ENCODE measurements at places on chromosomes 6 and 20. TPM values are rescaled to one million over a fixed set of nuclear protein-coding genes. Genes with fewer than 3 reads are reported as not detected.

DNA sequence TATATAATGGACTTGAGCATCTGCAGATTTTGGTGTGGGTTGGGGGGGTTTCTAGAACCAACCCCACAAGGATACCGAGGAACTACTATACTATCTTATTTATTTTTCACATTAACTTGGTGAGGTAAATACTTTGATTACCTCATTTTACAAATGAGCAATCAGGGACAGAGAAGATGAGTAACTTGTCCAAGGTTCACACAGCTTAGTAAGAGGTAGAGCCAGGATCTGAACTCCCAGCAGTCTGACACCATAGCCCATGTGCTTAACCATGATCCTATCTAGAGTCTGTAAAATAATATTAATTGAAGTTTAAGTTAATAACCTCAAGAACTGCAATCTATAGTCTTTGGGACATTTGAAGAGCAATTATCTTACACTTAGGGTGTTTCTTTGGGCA is 28.6 kb downstream of the DHX35 start:
- no peak for DNase-seq

DNA sequence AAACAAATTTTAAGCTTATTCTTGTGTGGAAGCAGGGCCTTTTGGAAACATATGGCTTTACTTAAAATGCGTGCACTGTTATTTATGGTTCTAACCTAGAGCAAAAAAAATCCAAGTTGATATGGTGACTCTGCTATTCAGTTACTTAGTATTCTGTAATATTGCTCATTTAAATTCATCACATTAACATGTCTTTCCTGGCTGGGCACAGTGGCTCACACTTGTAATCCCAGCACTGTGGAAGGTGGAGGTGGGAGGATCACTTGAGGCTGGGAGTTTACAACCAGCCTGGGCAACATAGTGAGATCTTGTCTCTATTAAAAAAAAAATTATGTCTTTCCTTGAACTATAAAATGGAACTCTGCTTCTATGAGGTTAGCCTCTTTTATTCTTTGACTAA is 57.8 kb upstream of the SDHAF4 start:
- no peak for DNase-seq

DNA sequence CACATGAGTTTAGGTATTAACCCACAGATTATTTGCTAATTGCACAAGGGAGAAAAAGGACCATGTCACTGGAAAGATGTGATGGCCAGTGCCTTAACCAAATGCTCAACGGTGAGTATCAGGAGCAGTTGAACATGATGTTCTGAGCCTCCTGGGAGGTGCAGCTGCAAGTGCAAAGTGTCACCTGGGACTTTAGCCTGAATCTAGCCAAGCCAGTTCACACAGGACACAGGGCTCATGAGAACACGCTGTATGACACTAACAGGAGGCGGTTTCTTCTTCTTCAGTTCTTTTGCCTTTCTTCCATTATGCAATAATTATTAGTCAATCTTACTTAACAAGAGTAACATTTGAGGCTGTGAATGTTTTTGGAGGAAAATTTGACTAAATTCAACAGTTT is 225.3 kb downstream of the THBS2 start:
- DNase-seq = no peak

- DNase-seq = no peak
These were observed 28.4 kb upstream of the OSTM1 start for GRCh38 chr6:108102965-108103364.

DNA sequence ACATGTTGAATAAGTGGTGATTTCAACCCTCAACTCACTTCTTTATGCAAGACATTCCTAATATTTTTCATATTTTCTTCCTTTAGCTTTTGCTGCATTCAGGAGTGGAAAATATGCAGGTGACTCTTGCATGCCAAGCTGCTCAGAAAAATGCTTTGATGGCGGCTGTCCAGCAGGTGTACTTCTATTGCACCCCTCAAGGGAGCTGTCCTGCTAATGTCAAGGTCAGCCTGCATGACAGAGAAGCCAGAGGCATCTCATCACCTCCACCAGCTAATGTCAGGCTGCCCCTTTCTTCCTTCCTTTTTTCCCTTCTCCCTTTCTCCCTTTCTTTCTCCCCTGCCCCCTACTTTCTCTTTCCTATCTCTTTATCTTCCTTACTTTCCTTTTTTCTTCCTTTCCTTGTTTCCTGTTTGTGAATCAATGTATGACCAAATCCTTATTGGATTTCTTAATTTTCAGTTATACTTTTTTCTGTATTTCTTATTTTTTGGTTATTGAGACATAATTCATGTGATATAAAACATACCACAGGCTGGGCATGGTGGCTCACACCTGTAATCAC is 112.2 kb downstream of the CD164 start:
- DNase-seq = no peak

GRCh38 chr20:36043892-36044515 is 75.6 kb downstream of the CNBD2 start:
- no peak for DNase-seq

GRCh38 chr6:4466261-4466660 is 309.9 kb upstream of the CDYL start:
- no peak for DNase-seq

- DNase-seq = no peak
These were observed 133.7 kb upstream of the AGPAT4 start for GRCh38 chr6:161407581-161407980.

- no peak for DNase-seq
These were observed 36.6 kb upstream of the NFATC2 start for GRCh38 chr20:51579137-51579536.

BCL2L1 gene
- total RNA-seq = 136 TPM

LST1 gene
- not detected for total RNA-seq

SIRPG gene
- not detected for total RNA-seq

SOBP gene
- 15.4 TPM for total RNA-seq

Measured in progenitor cell of endocrine pancreas (in vitro differentiated cells).